ENCODE measurements at places on chromosomes 6 and 20.

DNA sequence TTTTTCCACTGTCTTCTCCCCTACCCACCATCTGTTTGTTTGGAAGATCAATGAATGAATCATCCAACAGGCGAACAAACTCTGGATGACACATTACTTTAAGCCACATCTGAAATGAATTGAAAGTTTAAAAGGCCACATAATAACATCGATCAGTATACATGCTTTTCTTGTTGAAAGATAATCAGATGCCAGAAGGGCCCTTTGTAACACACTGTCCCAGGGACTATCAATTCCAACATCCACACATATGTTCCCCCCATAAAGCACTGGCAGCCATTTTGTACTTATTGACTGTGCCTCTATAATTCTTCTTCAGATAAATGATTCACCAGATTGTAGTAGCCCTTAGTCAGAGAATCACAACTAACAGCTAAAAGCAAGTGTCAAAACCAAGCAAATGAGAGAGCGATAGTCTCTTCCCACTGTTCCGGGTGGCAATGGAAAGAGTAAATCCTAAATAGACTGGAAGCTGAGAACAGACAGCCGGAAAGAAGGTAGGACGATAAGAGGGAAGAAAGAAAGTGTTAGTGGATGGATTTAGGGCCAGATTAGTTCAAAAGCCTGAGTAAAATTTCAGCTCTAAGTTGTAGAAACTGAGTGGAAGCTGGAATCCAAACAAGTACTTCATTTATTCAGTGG lies 184.9 kb upstream of the TENT5A start:
- DNase-seq = no peak

DNA sequence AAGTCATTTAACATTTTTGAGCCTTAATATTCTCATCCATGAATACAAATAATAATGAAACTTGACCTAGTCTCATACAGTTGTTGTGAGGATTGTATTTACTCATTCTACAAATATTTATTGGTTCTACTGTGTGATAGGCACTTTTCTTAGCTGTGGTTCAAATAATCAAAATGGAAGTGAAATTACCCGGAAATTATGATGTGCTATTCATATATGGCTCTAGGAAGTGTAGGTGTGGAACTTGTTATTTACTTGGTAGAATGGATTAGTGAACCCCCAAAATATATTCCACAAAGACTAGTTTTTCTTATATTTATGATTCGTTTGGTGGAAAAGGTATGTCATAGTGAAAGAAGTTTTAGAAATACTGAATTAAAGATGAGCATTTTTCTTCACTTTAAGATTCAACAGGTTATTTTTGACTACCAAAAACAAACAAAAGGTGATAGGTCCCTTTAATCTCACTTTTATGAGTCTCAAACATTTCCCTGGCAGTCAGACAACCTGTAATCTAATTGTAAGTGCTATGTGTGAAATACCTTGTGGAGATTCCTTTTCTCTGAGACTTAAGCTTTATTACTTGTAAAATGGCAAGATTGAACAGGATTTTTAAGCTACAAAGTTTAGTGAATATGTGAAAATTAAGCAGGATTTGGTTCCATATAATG lies 77.8 kb downstream of the STXBP5 start:
- no peak for DNase-seq

- DNase-seq = no peak
Measured at GRCh38 chr6:63643862-63644261, 8.3 kb downstream of the PHF3 start.

GRCh38 chr20:50559856-50560638 lies 49.9 kb downstream of the PTPN1 start:
- DNase-seq = no peak

- DNase-seq = no peak
Measured at GRCh38 chr20:63216849-63217471, 1.0 kb upstream of the YTHDF1 start.

DNA sequence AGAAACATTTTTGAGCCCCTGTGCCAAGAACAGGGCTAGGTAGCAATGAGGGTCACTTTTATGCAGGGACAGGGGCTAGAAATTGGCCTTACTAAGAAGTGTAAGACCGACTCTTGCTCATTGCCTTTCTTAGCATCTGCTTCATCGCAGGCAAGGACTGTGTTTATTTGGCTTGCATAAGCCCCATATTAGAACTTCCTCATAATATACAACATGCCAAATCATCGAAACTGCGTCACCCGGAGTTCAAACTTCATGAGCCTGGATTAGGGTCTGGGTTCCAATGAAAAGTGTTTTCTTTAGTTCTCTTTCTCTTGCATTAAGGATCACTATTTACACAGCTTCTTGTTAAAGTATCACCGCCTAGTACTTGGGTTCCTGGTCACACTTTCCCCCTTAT lies 977 bp upstream of the SMAP1 start:
- no peak for DNase-seq
